Motor neuron (in vitro differentiated cells): ENCODE measurements at places on chromosomes 7 and 10.
A peak's percentile ranks its signal among the peaks of the same experiment; 100 is the strongest.

- no peak for ATAC-seq
Measured at GRCh38 chr10:90289037-90289436, 568.8 kb downstream of the HTR7 start.

GRCh38 chr10:62761115-62761514, 43.4 kb upstream of the ADO start:
- ATAC-seq, result no peak

DNA sequence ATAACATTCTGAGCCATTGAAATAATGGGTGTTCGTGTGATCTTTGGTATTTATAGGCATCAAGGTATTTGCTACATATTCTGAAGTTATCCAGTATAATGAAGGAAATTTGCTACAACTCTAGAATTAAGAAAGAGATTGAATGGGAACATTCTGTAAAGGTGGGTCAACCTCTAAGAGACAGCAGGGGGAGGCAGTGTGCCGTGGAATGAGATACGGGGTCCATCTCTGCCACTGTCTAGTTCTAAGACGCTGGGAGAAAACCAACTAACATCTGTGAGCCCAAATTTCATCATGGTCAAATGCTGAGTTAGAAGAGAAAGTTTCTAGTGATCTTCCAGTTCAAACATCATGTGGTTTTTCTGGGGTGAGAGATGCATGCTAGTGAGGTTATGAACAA, 368.9 kb downstream of the SORCS1 start:
- peak; percentile 57 for ATAC-seq

DNA sequence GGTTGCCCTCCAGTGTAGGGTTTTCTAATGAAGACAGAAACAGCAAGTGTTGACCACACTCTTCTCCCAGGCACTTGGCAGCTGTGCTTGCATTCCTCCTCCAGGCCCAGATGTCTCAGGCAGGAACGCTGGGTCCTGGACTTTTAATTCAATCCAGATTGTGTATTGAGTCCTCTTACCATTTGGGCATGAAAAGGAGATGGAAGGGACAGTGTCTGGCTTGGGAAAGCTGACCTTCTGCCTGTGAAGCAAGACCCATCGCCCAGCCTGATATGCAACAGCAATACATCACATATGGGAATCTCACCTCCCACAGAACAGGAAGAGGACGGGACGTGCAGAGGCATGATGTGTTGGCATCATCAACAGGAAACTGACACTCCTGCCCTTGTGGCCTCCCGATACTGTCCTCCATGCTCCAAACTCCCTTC, 174.4 kb upstream of the LYZL2 start:
- ATAC-seq, result peak; percentile 93

DNA sequence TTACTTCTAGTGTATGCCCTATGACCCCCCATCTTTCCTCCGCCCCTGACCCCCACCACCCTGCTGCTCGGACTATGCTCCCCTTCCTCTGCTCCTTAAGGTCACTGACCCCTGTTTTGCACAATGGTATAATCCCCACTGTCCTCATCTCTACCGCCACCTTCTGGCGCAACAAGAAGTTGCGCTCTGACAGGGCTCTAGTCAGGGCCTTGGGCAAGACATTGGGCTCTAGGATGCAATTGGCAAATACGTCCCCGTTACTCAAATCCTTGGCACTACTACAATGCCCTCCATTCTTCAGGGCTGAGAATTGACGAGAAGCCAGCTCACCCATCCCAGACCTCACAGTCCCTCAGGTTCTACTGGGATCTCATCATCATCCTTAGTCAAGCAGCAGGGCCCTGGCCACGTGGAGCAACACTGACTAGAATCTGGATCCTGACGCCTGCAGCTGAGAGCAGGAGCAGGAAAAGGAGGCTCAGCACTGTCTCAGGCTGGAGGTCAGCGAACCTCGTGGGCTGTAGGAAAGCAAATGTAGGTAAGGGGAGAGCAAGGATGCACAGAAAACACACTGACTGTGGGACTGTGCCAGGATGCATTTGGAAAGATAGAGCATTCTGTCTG, 10.6 kb downstream of the LRIT2 start:
- ATAC-seq, result no peak

- ATAC-seq, result no peak
Measured at GRCh38 chr10:79905322-79906314, 43.3 kb downstream of the SFTPD start.

DNA sequence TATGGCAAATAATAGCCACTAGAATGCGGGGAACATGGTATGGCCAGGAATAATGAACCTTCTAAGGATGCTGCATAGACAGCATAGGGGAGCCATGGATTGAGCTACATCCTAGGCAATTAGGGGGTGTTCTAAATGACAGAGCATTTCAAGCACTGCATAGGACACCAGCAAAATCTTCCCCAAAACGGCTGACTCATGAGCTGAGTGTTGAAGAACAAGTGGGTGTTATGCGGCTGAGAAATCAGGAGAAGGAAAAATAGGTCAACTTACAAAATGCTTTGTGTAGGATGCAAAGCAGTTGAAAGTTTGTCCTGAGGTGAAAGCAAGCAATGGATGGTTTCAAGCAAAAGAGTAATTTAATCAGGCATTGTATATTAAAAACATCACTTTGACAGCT, 1023.5 kb upstream of the C7orf33 start:
- no peak for ATAC-seq

- no peak for ATAC-seq
Measured at GRCh38 chr10:17609523-17610079, 7.6 kb downstream of the HACD1 start.

DNA sequence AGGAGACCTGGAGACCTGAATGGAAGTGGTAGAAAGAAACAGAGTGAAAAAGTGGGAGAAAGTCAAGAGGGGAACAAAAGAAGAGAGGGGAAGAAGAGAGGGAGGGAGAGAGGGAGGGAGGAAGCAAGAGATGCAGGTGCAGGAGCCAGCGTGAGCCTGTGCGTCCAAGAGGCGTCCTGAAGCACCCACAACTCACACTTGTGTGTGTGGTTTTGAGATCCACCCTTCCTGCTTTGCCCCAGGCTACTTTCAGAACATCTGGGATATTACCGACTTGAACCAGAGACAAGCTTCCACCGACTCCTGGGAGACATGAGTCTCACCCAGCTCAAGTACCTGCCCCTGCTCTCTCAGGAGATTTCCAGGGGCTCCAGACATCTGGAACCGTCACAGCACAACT, 9.8 kb downstream of the AFAP1L2 start:
- ATAC-seq, result peak; percentile 8

DNA sequence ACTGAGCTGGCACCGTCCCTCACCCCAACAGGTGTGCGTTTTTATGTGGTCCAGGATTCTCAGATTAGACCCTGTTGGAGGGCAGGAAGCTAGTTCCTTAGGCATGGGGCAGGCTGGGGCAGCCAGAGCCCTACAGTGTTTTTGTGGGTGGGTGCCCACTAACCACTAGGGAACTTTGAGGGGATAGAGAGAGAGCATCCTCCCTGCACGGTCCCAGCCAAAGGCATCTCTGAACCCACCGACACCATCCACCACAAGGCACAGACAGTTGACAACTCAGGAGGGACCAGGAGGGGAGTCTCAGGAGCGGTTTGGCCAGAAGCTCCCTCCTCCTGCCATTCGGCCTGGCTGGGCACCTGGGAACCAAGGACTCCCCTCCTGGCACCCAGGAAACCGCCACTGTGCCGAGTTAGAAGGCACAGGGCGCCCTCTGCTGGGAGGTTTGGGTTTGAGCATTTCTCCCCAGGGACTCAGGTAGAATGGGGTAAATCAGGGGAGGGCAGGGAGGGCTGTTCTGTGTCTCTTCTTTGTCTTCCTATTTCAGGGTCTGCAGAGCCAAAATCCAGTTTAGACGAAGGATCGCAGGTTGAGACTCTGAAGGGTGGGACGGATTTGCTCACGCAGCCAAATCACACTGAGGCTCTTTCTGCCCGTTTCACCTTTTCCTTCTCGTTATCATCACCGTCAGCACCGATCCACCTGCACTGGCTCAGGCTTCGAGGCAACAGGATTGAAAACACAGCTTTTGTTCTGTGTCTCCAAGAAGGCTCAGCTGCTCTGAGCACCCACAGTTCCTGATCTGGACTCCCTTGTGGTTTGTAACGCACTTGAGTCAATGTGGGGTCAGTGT, 84.8 kb upstream of the COL13A1 start:
- ATAC-seq, result no peak

GRCh38 chr7:16028636-16029035, 342.2 kb upstream of the MEOX2 start:
- ATAC-seq, result no peak

- no peak for ATAC-seq
Measured at GRCh38 chr7:25615003-25615402, 386.7 kb upstream of the NPVF start.

GRCh38 chr7:106583100-106583499, 77.9 kb downstream of the CCDC71L start:
- peak; percentile 96 for ATAC-seq

DNA sequence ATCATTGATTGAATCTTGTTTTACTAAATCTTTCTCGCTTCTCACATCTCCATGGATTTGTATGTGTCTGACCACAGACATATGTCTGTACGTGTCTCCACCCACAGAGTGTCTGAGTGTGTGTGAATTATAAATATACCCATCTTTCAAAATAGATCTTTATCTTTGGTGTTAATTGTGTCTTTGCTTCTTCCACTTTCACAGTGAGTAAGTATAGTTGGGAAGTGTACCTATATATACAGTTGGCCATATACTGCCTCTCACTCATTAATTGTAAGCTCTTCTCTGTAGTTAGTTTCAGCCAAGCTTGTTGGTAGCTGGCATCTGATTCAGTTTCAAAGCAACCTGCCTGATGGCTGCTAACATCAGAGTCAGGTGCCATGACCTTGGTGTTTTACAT, 18.4 kb downstream of the EEPD1 start:
- no peak for ATAC-seq

- ATAC-seq, result no peak
Measured at GRCh38 chr7:80095545-80095944, 39.1 kb upstream of the GNAI1 start.

- no peak for ATAC-seq
Measured at GRCh38 chr10:94645285-94645684, 38.2 kb upstream of the CYP2C18 start.

DNA sequence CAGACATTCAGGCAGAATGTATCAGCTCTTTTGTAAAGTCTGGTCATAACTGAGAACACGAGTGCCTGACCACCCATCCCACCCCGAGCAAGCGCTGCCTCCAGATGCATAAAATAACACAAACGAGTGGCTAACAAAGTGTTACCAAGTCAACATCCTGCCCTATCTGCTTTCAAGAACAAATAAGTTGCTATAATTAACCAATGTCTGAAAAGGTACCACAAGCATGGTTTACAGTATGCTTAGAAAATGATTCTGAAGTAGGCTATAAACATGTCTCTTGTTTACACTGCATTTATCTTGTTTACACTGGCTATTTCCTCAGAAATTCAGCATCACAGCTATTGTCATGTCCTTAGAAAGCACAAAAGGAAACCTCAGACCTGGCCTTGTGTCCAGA, 49.5 kb downstream of the PIK3AP1 start:
- no peak for ATAC-seq

DNA sequence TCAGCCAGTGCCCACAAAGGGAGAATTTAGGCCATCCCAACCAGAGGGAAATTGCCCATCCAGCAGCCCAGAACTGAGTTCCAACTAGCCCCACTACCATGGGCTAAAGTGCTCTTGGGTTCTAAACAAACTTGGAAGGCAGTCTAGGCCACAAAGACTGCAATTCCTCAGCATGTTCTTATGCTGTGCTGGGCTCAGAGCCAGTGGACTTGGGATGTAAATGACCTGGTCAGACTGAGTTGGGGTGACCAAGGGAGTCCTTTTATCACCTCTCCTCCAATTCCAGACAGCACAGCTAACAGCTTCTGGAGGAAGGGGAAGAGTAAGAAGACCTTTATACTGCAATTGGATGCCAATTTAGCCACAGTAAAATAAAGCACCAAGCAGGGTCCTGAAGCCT, 607.2 kb upstream of the KCND2 start:
- no peak for ATAC-seq

GRCh38 chr10:114151486-114151885, 22.5 kb downstream of the CCDC186 start:
- peak; percentile 71 for ATAC-seq

GRCh38 chr10:89164080-89164479, 43.0 kb downstream of the CH25H start:
- ATAC-seq, result no peak

- no peak for ATAC-seq
Measured at GRCh38 chr10:76382381-76382851, 951.0 kb downstream of the LRMDA start.

- ATAC-seq, result no peak
Measured at GRCh38 chr10:37947526-37947925, 28.9 kb downstream of the ZNF25 start.

DNA sequence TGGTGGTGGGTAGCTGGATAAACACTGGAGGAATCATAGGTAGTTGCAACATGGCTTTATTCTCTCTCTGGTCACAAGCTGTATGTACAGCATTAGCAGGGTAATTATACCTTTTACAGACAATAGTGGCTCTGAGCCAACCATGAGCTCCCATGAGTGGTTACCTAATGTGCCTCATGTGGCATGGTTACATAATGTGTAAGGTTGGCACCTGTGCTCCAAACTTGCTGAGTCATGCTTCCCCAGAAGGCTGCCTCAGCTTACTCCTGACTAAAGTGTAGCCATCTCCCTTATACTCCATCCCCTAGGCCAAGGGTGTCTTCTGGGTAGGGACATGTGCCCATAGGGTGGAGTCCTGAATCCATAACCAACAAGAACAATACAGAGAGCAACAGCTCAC, 345.3 kb upstream of the SEMA3C start:
- no peak for ATAC-seq

DNA sequence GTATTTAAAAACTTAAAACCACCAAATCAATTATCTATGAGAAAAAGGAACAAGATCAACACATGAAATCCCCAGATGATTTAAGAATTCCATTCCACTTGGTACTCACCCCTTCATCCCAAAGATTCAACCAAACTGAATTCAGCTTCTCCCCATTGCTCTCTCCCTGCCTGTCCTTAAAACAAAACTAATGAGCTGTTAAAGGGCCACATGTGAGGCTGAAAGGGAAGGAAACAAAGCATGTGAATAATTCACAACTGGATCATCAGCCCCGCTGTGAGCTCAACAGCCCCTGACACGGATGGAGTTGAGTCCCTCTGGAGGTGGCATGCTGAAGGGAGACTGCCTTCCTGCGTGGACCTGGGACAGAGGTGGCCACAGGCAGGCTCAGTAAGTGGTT, 32.9 kb downstream of the VOPP1 start:
- ATAC-seq, result no peak

- ATAC-seq, result no peak
Measured at GRCh38 chr7:74176555-74176954, 2.4 kb downstream of the EIF4H start.

DNA sequence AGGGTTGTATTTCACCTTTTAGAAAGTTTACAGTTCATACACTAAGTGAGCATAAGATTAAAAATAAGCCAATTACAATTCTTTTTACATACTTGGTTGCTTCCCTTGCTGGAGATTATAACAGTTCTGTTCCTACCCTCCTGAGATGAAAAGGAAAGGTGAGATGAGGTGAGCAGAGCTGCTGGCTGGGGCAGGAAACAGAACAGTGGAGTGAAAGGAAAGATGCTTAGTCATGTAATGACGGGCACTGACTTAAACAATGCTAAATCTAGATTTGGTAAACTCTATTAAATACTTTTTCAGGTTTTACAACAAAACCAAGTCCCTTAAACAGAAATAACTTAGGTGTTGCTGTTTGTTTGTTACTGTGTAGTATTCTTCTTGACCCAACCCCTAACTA, 19.9 kb upstream of the ZEB1 start:
- ATAC-seq, result no peak
